Suppressor macrophage (primary cell): ENCODE measurements at places on chromosomes 12 and 14.

DNA sequence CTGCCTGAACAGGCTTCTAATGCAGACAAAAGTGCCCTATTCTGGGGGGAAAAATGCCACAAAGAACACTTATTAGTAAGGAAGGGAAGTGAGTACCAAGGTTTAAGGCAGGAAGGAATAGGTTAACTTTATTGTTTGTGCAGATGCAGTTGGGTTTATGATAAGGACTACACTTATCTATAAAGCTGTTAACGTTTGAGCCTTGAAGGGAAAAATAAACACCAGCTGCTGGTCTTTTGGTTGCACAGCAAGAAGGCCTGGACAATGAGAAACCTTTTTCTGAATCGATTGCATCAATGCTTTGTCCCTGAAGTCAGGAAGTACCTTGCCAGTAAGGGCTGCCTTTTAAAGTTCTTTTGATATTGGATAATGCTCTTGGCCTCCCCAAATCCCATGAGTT, 407.8 kb downstream of the ATP23 start:
- no peak for DNase-seq

GRCh38 chr12:30679241-30679640, 16.4 kb downstream of the IPO8 start:
- DNase-seq = no peak

GRCh38 chr14:94936901-94937685, 167.2 kb upstream of the GSC start:
- DNase-seq = no peak

DNA sequence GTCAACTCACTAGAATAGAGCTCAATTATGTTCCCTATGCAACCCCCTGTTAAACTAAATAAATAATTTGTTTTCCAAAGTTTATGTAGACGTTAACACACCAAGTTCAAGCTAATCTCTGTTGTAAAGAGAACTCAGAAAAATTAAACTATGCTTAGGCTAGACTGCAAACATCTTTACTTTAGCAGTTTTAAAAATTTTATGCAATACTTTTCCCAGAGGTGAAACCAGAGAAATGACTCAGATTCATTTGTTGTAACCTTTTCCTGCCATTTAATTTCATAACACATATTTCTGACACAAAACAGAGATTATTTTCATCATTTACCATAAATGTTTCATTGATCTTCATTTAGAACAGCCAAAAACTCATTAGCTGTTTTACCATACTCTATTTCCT, 27.4 kb downstream of the ABCC9 start:
- no peak for DNase-seq
